ENCODE measurements at places on chromosomes 7 and 10. TPM values are rescaled to one million over a fixed set of nuclear protein-coding genes. Genes with fewer than 3 reads are reported as not detected.

ATP6V0E2 gene
- total RNA-seq = 8.2 TPM

H2BK1 gene
- not detected for total RNA-seq

TIMM23 gene
- 36.3 TPM for total RNA-seq

LMTK2 gene
- total RNA-seq = 12.4 TPM

- no peak for DNase-seq
Observed at GRCh38 chr7:95238252-95238943, 85.9 kb downstream of the PON1 start.

GRCh38 chr10:71543608-71544170 lies 147.0 kb downstream of the CDH23 start:
- no peak for DNase-seq

GRCh38 chr7:55521512-55521911 lies 50.8 kb downstream of the VOPP1 start:
- no peak for DNase-seq

DNA sequence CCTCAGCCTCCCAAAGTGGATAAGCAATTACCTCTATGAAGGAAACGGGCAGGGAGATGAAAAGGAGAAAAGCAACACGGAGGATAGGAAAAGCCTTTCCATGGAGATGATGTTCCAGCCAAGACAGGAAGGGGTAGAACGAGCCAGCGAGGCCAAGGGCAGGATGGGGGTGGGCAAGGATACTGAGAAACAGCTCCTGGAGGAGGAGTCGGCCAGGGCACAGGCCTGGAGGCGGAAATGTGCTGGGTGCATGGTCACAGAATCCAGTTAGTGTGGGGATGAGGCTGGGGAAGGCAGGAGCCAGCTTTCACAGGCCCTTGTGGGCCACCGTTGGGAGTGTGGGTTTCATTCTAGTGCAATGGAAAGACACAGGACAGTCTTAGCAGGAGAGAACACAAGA lies 162.6 kb downstream of the JAZF1 start:
- no peak for DNase-seq

GRCh38 chr7:148698007-148698396 lies 701 bp upstream of the CUL1 start:
- DNase-seq = no peak

GRCh38 chr7:17015598-17016031 lies 133.8 kb upstream of the AGR3 start:
- DNase-seq = no peak

GRCh38 chr7:134558370-134558769 lies 9.5 kb downstream of the AKR1B15 start:
- DNase-seq = no peak

- no peak for DNase-seq
Observed at GRCh38 chr7:134246347-134246746, 70.4 kb downstream of the SLC35B4 start.

DNA sequence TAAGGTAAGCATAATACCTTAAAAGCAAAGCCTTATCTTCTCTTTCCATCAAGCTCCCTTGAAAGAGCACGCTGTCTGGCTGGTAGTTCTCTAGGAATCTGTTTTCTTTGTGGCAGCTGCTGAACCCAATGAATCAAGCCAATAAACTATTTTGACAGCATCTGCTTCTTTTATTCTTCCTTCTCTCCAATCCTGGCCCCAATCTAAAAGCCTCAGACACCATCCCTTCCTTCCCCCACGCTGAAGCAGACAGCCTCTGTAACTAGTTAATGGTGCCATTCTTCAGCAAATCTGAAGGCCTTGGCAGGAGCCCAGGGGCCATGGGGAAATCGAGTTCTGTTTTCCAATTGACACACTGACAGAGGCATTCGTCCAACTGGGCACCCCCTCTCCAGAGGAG lies 186.6 kb upstream of the LYZL1 start:
- peak; percentile 61 for DNase-seq

- DNase-seq = no peak
Observed at GRCh38 chr10:51313773-51314478, 239.6 kb downstream of the PRKG1 start.

GRCh38 chr10:129744134-129745111 lies 219.7 kb downstream of the EBF3 start:
- no peak for DNase-seq

GRCh38 chr7:131517218-131517923 lies 39.1 kb downstream of the PODXL start:
- no peak for DNase-seq

DNA sequence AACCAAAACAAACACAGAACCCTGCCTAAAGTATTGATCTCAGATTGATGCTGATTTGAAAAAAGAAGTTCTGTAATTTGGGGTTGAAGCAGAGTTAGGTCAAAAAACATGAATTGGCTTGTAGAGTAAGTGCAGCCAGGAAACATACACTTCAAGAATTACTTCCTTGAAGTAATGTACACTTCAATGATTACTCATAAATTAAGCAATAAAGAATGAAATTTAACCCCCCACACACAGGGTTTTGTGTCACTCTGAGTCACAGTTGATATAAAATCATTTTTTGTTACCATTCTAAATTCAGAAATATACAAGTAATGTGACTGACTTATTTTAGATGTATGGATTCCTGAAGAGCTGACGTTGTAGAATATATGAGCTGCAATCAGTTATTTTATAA lies 622.2 kb downstream of the POM121L12 start:
- DNase-seq = no peak

DNA sequence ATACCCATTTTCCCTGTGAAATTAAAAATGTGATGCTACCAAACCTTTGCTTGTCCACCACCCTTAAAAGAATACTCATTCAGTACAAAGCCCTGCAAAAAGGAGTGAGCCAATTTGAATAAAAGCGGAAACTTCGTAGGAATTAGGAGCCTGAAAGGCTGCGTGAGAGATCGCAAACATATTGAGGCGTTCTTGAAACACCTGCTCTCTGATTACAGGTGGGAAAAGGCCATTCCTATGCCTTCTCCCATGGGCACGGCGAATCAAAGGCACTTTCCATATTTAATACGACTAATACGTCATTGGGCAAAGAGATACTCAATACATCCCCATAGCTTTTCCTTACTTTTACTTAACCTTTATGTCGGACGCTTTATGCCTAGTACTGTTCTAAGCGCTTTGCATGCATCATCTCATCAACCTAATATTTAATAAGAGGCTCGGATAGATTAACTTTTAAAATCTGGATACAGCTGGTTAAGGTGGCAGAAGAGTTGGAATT lies 30.9 kb upstream of the KMT2E start:
- DNase-seq = no peak
